IPS DF 19.7 (cell line): ENCODE measurements at places on chromosomes 3 and 15.

DNA sequence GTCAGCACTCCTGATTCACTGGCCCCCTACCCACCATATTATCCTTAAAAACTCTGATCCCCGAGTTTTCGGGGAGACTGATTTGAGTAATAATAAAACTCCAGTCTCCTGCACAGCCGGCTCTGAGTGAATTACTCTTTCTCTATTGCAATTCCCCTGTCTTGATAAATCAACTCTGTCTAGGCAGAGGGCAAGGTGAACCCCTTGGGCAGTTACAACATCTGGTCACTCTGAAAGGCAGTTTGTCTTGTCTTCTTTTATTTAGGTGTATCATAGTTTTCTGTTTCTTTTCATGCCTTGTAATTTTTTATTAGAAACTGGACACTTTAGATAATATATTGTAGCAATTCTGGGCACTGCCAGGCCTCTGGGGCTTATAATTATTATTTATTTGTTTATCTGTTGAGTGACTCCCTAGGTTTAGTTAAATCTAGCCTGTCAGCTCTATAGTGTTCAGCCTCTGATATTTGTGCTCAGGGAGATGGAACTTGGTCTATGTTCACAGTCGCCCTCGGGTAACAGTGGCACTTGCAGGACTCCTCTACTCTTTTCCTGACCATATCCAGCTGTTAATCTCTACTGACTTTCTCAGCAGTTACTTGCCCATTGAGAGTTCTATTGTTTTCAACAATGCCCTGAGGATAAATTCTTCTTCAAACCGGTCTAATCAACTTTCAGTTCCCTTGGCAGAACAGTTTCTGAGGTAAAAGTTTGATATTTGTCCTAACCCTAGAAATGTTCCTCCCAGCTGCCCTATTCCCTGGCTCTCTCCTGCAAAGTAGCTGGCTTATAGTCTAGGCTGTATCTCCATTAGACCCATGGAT is 15.5 kb upstream of the PLAAT1 start:
- no peak for DNase-seq

GRCh38 chr15:84749111-84749991 is 959 bp downstream of the ZNF592 start:
- DNase-seq, result no peak

DNA sequence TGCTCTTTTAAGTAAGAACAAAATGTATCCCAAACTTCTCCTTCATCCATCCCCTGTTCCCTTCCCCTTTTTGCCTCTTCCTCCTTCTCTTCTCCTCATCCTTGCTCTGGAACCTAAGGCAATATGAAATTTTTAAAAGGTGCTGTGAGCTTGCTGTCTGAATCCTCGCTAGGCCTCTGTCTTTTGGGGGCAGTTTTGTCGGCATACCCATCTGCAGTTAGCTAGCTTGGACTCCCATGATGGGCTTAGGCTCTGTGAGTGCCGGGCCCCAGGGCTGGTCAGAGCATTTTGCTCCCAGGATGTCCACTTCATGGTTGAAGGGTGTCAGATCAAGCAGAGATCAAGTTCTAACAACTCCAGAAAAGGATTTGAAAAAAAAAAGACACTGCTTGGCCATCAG is 18.6 kb downstream of the ZIC1 start:
- DNase-seq, result no peak

DNA sequence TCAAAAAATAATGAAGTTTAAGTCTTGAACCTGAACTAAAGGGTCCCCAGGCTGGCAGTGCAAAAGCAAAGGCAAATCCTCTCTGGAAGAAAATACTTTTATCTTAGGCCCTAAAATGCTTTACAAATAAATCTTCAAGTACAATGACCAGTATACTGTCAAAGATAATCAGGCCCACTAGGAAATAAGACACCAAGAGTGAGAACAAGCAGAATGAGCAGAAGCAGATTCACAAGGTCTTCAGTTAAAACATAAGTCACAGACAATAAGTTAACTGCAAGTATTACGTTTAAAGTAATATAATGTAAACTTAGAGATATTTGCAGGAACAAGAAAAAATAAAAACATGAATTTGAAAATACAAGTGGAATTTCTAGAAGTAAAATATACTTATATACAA is 42.2 kb upstream of the IGSF10 start:
- DNase-seq, result no peak

DNA sequence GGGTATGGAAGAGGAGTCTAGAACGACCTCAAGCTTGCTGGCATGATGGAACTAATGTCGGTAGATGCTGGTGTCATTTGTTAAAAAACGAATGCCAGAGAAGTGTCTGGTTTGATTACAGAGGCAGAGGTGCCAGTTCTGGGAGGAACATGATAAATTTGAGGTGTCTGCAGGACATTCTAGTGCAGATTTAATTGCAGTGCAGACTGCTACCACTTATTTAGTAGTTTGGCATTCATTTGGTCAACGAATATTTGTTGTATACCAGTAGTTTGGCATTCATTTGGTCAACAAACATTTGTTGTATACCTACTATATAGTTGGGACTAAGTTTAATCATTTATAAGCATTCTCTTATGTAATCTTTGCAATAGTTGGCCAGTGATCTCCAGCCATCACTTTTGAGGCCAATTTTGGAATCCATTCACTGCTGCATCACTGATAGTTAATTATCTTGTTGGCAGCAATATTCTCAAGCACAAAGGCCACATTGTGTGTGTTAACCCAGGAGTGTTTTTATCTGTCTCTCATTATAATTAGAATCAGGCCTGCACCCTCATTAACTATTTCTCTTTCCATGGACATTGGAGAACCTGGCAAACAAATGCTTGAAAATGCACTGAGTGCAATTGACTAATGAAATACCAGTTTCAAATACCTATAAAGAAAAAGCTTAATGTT is 19.5 kb upstream of the TGFBR2 start:
- DNase-seq, result no peak

GRCh38 chr3:62133015-62133414 is 240.3 kb downstream of the FEZF2 start:
- DNase-seq, result no peak
